Choroid plexus epithelial cell (primary cell): ENCODE measurements at places on chromosomes 4 and X.
A peak's percentile ranks its signal among the peaks of the same experiment; 100 is the strongest.

GRCh38 chr4:73036123-73036522, 33.4 kb downstream of the COX18 start:
- DNase-seq = no peak

- DNase-seq = peak; percentile 77
Measured at GRCh38 chrX:11386001-11386523, 92.8 kb downstream of the AMELX start.

DNA sequence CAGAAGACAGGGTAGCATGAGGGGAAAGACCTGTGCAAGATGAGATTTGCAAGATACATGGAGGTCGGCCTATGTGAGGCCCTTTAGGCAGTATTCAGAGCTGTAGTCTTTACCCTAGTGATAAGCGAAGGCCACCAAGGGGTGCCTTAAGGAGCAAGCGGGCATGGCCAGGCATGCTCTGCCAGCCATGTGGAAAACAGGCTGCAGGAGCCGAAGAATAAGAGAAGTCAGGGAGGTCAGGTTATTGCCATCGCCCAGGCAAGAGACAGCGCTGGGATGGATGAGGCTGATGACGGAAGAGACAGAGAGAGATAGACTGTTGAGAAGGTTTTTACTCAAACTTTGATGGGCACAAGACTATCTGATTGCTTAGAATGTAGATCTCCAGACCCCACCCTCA, 7.0 kb upstream of the FATE1 start:
- no peak for DNase-seq

DNA sequence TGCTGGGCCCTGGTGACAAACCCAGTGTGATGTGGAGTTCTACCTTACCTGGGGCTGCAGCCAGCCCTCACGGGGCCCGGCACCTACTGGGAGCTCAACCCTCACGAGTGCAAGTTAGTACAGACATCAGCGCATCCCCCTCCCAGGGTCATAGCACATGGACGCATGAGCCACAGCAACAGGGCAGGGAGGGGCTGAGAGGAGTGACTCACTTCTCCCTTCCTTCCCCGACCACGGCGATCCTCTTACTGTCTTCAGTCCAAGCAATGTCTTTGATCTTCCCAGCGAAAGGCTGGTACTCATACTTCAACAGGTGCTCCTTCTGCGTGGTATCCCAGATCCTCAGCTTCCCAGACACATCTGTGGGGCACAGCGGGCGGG, 17.8 kb downstream of the WDR1 start:
- DNase-seq = peak; percentile 82

DNA sequence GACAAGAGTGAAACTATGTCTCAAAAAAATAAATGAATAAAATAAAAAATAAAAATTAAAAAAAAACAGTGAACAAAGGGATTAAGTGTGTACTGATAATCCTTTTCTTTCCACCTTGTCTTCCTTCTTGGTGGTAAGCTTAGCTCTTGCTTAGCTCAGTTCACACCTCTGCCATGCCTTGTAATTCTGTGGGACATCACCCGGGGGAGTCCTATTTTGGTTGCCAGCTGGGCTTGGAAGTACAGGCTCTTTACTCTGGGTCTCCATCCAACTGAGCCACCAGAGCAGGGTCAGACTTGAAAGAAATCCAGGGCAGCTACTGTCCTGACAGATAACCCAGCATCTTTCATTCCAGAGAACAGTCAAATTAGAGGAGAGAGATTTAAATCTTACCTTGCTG, 204.2 kb upstream of the TEX13A start:
- DNase-seq = no peak

DNA sequence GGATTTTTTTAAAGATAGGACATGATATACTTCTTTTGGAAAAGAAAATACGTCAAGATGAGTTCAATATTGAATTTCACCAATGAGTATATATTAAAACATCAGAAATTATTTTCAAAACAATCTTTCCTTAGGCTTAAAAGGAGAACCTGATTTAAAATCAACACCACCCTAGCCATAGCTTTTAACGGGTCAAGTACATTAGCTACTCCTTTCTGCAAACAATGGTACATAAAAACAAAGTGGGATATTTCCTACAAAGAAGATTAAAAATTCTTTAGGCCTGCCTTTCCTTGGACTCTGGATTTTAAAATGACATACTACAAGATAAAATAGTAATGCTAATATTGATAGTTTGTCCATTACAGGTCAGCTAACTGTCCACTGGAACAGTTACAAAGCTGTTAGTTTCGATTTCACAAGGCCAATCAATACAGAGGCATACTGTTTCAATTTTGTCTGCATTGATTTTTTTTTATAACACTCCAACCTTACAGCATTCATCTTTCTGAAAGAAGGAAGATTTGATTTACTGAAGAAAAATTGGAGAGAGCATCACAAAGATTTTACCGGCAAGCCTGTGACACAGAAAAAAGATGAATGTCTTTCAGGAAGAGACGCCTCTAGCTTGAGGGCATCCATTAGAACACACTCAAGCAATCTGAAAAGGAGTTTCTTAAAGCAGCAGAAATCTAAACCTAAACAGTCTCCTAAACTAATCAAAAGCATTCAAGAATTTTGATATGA, 97.2 kb downstream of the MAB21L2 start:
- peak; percentile 4 for DNase-seq

DNA sequence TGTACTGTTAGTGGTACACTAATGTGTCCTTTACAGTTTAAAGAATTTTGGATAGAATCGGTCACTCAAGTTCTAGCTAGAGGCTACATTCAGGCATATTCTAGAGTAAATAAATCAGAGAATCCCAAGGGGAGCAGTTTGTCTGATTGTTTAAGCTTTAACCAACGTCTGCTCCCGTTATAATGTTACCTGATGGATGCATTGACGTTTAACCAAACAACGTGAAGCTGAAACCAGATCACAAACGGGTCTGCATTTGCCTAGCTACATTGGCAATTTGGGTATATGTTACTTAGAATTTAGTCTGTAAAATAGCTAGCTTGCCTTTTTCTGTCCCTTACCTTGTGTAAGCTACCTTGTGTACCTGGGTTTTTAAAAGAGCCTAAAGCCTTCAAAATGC, 1.6 kb downstream of the PI4K2B start:
- DNase-seq = no peak

- DNase-seq = no peak
Measured at GRCh38 chr4:151797131-151797530, 36.3 kb upstream of the GATB start.

- peak; percentile 19 for DNase-seq
Measured at GRCh38 chr4:102500352-102500695, 835 bp upstream of the NFKB1 start.

DNA sequence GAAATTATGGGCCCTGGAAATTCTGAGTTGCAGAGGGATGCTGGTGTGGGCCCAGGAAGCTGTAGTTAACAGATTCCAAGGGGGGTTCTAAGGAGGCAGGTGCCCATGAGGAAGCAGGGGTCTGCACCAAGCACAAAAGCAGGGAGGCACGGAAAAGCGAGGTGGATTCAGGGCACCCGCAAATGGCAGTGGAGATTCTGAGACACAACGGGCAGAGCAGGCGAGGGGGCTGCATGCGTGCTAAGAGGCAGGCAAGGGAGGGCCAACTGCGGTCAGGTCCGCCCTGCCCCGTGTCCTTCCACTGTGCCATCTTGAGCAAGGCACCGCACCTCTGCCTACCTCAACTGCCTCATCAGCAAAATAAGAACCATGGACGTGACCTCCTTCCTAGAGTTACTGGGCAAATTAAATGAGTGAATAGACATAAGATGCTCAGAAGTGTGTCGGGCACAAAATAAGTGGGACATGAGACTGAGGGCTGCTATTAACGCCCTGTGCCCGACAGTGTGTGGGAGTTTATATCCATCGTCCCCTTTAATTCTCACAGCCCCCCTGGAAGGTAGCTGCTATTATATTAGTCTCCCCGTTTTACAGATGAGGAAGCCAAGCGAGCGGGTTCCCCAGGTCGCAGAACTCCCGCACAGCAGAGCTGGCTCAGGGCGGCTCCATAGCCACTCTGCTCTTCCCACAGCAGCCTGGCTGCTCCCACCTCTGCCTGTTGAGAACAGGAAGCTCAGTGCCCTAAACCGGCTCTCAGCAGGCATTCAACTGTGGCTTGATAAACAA, 67.6 kb downstream of the PPP2R2C start:
- no peak for DNase-seq

GRCh38 chr4:53671757-53672156, 80.5 kb upstream of the LNX1 start:
- no peak for DNase-seq

GRCh38 chrX:97027384-97027922, 143.7 kb downstream of the RPA4 start:
- peak; percentile 2 for DNase-seq

GRCh38 chr4:89797117-89797516, 39.8 kb downstream of the SNCA start:
- peak; percentile 69 for DNase-seq

GRCh38 chrX:118976599-118977340, 2.4 kb downstream of the LONRF3 start:
- no peak for DNase-seq

DNA sequence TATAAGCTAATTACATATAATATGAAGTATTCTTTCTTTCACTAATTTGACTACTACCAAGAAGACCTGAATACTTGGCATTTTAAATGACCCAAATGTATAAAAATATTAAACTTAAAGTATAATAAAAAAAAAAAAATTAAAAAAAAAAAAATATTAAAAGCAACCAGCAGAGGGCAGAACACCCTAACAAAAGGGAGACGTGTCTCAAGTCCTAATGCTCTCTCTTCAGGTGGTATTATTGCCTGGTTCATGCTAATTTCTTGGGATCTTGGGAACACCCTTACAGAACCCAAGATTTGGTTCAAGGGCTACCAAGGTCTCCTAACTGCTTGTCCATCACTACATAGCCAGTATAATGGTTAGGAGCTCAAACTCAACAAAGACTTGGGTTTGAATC, 754.8 kb downstream of the RAB28 start:
- DNase-seq = peak; percentile 43
